Testis (tissue), 5 donors: ENCODE measurements at places on chromosomes 16 and 17. TPM values are rescaled to one million over a fixed set of nuclear protein-coding genes. Genes with fewer than 3 reads are reported as not detected.
A peak's percentile ranks its signal among the peaks of the same experiment; 100 is the strongest.

DNA sequence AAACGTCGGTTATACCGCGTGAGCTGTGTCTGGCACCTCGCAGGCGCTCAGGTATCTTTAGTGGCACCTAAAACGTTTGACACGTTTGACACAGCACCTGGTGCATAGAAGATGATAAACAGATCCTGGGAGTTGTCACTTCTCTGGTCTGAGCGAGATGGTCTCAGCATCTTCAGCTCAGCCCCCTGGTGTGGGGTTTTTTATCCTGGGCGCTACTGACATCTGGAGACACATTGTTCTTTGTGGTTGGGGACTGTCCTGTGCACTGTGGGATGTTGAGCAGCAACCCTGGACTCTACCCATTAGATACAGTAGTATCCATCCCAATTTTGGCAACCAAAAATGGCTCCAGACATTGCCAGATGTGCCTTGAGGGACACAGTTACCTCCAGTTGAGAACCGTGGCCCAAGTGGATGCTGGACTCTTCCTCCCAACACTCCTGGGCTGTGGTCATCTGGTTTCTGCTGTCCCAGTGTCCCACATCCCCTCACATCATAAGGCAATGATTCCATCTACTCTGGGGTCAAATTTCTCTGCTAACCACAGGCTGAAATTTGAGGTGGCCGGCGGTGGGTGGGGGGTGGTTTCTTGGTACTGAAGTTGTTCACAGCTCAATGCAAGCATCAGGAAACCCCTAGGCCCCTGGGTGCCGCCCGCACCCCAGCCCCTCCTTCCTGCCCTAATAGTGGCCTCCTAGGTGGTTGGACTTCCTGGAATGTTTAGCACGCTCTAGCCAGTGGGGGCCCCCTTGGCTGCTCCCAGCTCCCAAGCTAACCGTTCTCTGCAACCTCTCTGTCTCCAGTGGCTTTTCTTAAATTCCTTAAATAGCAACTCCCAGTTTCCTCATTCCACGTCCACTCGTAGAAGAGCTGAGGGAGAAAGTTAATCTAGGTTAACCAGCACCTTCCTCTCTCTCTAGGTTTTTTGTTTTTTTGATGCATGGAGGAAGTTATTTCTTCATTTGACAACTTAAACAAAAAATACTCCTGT is 124.8 kb downstream of the ABCC1 start:
- H3K27me3 ChIP-seq = no peaks in the 10 kb centered on the region
- H3K4me3 ChIP-seq = no peak overlapping the region
- peaks cover 62% of the 10 kb centered on the region for H3K4me1 ChIP-seq
- DNase-seq = peak; percentile 42
- peak overlapping the region; percentile 68 for H3K27ac ChIP-seq

DNA sequence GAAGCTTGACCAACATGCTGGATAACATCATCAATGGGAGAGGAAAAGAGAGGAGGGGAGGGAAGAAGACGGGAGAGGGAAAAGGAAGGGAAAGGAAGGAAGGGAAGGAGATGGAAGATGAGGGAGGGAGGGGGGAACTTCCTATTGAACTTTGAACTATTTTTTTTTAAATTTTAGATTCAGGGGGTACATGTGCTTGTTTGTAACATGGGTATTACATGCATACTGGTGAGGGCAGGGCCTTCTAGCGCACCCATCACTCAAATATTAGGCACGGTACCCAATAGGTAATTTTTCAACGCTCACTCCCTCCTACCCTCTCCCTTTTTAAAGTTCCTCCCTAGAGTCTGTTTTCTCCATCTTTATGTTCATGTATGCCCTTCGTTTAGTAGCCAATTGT is 383.2 kb upstream of the XYLT1 start:
- no peaks in the 10 kb centered on the region for H3K4me1 ChIP-seq
- no peaks in the 10 kb centered on the region for H3K27me3 ChIP-seq
- H3K4me3 ChIP-seq = no peak overlapping the region
- no peak for DNase-seq
- no peaks in the 10 kb centered on the region for H3K36me3 ChIP-seq

GRCh38 chr17:41523787-41524186 is 4.3 kb downstream of the KRT19 start:
- no peaks in the 10 kb centered on the region for H3K27me3 ChIP-seq
- H3K27ac ChIP-seq = no peak overlapping the region
- H3K4me1 ChIP-seq = peaks cover 11% of the 10 kb centered on the region
- H3K4me3 ChIP-seq = no peak overlapping the region

AATK gene
- total RNA-seq = 3.8 TPM

GRCh38 chr17:7885367-7886226 is 3.0 kb upstream of the CHD3 start:
- H3K36me3 ChIP-seq = no peaks in the 10 kb centered on the region
- peak overlapping the region; percentile 74 for H3K4me3 ChIP-seq
- H3K4me1 ChIP-seq = peaks cover 49% of the 10 kb centered on the region
- peak overlapping the region; percentile 87 for H3K27ac ChIP-seq
- DNase-seq = peak; percentile 56

PRCD gene
- total RNA-seq = 3.2 TPM

DNA sequence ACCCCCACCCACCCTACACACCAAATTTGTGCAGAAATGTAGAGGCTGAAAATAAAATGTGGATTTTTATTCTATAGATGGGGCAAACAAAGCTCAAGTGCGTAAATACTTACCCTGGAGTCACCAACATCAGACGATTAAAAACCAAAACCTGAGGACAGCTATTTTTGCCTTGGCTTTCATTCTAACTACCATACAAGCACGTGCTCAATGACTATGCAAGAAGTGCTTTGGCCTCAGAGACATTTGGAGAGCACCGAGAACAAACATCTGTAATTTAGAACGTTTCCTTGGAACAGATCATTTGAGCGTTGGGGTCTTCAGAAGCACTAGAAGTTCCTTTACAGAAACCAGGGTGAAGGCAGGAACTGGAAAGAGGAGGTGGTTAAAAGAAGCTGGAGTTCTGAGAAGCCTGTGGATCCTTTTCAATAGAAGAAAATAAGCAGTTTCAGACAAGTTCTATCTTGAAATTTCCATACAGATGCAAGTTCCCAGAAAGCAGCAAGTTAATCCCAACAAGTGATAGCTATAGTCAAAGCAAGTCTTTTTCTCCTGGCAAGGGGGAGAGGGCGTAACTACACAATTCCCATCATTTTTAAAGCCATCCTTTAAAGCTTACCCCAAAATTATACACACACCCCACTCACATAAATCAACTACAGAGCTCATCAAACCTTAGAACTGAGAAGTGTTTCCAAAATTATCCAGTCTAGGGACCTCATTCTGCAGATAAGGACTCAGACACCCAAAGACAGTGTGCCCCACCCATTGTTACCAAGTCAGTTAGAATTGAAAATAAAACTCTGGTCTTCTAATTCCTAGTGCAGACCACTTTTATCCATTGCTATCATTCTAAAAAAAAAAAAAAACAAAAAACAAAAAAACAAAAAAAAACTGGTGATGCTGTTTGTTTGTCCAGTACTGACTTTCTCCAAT is 29.6 kb upstream of the CDRT4 start:
- peaks cover 5% of the 10 kb centered on the region for H3K4me1 ChIP-seq
- DNase-seq = no peak
- no peak overlapping the region for H3K27ac ChIP-seq

DNA sequence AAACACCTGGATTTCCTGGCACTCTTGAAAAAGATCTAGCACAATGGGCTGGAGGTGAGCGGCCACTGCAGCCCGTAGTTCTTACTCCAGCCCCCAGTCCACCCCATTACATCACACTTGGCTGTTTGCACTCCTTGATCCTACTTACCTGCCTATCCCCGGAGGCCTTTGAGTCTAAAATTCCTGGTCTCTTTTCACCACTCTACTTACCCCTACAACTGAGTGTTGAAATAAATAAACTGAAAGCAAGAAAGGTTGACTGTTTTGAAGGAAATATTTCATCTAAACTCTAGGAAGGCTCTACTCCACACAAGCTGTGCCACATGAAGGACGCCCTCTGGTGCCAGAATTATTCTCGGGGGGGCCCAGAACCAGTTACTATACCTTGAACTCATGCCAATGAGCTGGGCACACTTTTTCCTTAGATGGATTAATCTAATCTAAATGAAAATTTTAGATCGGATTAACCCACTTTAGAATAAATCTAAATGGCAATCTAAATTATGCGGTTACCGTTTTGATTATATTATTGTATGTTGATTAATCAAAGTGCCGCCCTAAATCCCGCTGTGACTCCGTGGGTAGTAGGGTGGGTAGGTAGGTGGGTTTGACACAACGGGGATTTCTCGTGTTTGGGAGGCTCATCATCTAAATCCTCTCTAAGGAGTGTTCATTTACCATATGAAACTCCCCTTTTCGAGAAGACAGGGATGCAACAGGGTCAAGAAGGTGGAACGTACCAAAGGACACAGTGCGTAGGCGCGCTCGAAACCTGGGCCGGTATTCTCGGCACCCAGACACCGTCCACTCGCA is 651 bp upstream of the EIF1 start:
- H3K4me1 ChIP-seq = peaks cover 18% of the 10 kb centered on the region
- peak; percentile 77 for DNase-seq
- H3K27ac ChIP-seq = peak overlapping the region; percentile 76
- H3K4me3 ChIP-seq = peak overlapping the region; percentile 100
- peaks cover 4% of the 10 kb centered on the region for H3K36me3 ChIP-seq

DNA sequence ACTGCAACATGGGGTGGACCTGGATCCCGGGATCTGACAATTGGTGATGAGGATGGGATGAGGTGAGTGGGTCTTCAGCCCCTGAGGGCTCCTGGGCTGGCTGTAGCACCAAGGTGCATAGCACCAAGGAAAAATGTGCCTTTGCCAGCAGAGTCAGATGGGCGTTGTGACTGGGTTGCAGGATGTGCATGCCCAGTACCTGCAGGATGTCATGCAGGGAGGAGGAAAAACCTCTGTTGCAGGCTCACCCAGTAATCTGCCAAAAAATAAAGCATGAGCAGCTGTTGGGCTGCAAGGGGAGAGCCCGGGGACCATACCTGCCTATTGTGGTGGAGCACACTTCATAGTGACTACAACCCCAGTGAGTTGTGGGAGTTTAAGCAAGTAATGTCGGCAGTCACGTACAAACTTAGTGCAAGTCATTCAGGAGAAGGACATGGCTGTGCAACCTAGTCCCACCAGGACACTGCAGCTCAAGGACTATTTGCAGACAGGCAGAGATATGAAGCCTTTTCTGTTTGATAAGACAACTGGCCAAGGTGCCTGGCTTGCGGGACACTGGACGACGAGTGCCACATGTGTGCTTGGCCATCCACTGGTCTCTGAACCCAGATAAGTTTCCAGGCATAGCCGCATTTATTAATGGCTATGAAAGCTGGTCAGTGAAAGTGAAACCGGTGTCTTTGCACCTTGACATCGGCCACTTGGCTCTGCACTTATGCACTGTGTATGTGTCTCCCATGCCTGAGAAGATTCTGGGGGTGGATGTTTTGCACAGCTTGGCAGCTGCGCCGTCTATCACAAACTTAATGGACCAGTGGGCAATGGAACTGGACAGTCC is 499.8 kb downstream of the KCNJ2 start:
- H3K27me3 ChIP-seq = no peaks in the 10 kb centered on the region
- no peak for DNase-seq
- no peaks in the 10 kb centered on the region for H3K4me1 ChIP-seq

EPOP gene
- 16.8 TPM for total RNA-seq

DNA sequence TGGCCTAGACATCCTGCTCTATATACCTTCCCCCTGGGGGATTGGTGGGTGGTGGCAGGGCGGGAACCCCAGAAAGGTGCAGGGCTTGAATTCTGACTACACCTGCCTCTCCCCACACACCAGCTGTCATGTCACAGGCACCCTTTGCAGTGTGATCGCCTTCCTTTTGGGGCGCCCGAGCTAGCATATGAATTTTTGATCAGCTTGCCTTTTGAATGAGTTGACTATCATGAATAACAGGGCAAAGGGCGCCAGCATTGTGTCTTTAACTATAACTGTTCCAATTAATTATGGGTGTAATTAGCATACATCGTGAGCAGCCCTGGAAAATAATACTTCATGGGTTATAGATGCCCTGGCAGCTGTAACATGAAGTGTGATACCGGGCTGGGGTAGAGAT is 72.7 kb downstream of the CYLD start:
- no peak overlapping the region for H3K4me3 ChIP-seq
- no peak for DNase-seq
- H3K27ac ChIP-seq = no peak overlapping the region
- no peaks in the 10 kb centered on the region for H3K27me3 ChIP-seq
- H3K4me1 ChIP-seq = no peaks in the 10 kb centered on the region

DNA sequence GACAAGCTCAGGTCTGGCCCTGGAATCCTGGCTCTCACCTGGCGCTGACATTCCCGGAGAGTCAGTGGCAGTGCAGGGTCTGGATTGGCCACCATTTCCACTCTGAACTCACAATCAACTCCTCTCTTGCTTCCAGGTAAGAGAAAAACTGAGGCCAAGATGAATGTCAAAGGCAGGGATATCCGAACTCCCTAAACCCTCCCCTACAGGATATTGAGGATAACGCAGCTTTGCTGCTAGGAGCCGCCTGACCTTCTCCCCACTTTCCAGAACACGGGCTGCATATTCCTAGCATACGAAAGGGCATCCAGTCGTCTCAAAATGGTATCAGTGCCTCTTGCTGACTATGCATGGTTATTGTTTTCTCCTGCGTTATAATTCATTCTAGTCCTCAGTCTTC is 473.4 kb downstream of the SOX9 start:
- no peak overlapping the region for H3K27ac ChIP-seq
- H3K27me3 ChIP-seq = no peaks in the 10 kb centered on the region
- H3K4me1 ChIP-seq = no peaks in the 10 kb centered on the region
- H3K36me3 ChIP-seq = no peaks in the 10 kb centered on the region
- DNase-seq = no peak

DNAH17 gene
- 57.6 TPM for total RNA-seq

GCSH gene
- total RNA-seq = 10.3 TPM

TBC1D3L gene
- total RNA-seq = 26.9 TPM

DNA sequence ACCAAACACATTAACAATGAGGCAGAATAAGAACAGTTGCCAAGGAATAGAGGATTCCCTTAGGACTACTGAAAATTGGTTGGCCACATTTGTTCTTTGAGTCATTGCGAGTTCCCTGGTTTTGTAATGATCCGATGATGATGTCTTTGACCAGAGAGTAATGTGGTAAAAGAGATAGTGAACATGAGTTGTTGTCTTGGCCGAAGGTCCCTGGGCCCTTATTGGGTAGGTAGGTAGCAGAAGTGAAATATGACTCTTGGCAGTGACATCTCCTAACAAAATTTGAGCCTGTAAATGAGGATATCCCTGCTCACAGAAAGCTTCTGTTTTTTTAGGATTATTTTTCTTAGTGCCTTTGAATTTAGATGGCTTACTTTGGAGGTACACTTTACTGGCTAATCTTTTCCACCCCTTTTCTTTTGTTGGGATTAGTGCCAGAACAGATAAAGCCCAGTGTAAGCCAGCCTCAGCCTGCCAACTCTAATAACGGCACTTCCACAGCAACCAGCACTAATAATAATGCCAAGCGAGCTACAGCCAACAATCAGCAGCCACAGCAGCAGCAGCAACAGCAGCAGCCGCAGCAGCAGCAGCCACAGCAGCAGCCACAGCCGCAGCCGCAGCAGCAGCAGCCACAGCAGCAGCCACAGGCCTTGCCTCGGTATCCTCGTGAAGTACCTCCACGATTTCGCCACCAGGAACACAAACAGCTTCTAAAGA is 47.2 kb downstream of the TNRC6A start:
- peaks cover 30% of the 10 kb centered on the region for H3K4me1 ChIP-seq
- no peaks in the 10 kb centered on the region for H3K36me3 ChIP-seq
- no peaks in the 10 kb centered on the region for H3K27me3 ChIP-seq
- no peak overlapping the region for H3K4me3 ChIP-seq
- H3K27ac ChIP-seq = no peak overlapping the region

SGCA gene
- total RNA-seq = 2.4 TPM
